ENCODE measurements at places on chromosomes 7 and 10.

DNA sequence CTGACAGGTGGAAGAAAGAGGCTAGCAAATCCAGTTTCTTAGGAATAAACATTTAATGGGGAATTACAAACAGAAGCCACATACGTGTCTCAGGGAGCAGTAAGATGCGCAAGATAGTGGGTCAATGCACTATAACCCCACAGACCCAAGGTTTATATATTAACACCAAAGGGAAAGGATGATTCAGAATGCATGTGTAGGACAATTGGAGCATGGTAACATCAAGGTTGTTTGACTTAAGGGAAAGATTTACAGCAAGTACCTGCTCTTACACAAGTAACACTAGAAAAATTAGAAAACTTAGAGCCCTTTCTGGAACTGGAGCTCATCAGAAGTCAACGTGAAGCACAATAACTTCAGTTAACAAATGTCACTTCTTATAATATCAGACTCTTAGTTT lies 161.1 kb upstream of the ZWINT start:
- no peak for DNase-seq

GRCh38 chr10:79282388-79282787 lies 64.9 kb upstream of the PPIF start:
- DNase-seq = no peak

DNA sequence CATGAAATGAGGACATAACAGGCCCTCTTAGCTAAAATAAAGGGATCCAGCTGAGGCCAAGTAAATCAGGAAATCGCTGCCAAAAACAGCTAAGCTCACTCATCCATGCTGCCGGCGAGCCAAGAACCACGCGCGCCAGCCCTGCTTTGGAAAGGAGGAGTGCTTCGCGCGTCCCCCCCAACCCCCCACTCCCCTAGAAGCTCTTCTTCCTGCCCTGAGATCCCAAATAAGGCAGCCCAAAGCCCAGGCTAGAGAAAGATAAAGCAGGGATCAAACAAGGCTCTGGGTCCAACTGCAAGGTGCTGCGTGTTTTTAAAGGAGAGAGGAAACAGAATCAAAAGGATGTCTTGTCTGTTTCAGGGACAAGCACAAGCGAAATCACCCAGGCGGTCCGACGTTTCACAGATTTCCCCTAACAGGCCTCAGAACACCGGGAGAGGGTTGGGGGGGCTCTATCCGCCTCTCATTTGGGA lies 168.3 kb upstream of the AUTS2 start:
- DNase-seq = no peak

DNA sequence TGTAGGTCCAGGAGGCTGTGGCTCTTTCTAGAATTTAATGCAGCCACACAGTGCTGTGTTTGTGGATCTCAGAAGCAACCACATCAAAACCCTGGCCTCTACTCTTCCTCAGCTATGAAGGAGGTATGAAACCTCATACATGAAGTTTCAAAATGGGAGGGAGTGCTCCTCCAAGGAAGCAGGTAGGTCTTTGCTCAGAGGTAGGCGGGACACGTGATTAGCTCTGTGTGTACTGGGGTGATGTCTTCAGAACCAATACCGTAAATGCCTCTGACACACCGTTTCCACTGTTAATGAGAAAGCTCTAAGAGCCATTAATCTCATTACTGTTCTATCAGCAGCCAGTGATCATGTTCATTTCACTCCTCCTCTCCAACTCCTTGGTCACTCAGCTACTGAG lies 126.1 kb downstream of the PLXNA4 start:
- DNase-seq = no peak

- no peak for DNase-seq
Measured at GRCh38 chr10:100656454-100656853, 88.9 kb upstream of the PAX2 start.

GRCh38 chr10:92714152-92714845 lies 24.5 kb downstream of the HHEX start:
- no peak for DNase-seq

GRCh38 chr10:77578583-77579227 lies 58.9 kb downstream of the KCNMA1 start:
- DNase-seq = no peak

DNA sequence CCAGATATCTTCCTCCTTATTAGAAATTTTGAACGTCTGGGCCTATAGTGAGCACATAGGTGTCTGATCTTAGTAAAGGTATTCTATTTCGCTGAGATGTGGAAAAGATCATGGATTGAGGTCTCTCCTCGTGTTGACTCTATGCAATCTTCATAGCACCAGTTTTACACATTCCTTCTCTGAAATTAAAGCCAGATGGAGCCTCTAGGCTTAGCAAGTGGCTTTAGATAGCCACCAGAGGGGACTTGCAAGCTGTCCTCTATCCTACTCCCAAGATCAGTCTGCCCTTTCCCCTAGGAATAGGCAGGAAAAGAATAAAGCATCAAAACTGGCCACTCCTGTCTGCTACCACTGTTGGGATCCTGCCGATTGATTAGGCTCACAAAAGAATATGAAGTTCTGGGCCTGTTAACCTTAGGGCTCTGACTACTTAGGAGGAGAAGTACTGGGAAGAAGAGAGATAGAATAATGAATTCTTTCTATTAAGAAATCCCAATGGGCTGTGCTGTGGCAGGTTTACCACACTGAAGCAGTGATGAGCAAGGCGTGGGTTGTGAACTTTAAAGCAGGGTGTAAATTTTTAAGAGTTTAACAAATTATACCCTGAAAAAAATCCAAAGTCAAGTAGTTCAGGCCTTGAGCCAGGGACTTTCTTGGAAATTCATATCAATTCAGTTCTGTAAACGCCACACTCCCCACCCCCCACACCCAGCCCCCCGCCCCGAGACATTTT lies 2.2 kb upstream of the STRIP2 start:
- DNase-seq = no peak

- DNase-seq = no peak
Measured at GRCh38 chr10:33453081-33454025, 118.9 kb upstream of the NRP1 start.

GRCh38 chr7:154770962-154771361 lies 232.0 kb downstream of the PAXIP1 start:
- DNase-seq = no peak

- no peak for DNase-seq
Measured at GRCh38 chr7:78195281-78195680, 396.7 kb downstream of the PHTF2 start.

DNA sequence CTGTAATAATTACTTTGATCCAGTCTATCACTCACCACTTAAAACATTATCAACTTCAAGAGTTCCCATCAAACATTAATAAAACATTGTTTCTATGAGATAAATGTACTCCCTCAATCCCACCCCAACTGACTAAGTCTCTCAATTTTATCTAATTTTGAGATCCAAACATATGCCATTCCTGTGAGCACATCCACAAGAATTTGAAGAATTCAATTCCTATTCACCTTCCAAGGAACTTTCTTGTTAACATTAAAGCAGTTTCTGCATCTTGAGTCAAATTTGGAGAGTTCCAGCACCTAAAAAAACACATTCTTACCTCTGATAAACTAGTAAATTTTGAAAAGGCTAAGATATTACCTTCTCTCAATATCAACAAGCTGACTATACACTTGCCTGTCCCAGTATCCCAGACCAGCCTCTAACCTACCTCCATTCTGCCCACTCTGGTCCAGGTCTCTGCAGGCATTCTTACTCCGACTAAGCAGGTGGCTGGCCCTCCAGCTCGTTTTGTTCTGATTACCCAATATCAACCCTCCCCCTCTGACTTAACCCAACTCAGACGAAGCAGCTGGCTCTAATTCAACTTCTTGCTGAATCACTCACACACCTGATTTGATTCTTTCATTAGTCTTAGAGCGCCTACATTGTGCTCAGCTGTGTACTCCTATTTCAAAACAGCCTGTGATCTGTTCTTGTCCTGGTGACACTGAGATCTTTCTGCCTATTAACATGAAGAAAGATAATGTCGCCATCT lies 275.2 kb downstream of the IPMK start:
- DNase-seq = no peak

DNA sequence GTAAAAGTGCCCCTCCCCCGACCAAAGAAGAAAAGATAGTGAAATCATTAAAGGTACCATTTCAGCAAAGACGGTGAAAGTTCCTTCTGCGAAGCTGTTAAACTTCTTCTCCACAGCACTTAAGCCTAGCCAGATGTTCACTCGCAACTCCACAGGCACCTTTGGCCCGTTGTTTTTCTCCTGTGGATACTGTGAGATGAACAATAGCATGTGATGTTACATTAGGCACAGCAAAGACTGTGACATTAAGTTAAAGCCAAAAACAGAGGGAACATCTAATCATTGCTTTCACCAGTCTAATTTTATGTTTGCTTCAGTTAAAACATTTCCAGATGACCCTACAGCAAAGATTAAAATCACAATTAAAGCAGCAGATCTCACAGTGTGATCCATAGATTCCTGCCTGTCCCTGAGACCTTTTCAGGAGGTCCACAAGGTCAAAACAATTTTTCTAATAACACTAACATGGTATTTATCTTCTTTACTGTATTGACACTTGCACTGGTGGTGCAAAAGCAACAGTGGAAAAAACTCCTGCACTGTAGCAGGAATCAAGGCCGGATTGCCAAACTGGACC lies 112.5 kb downstream of the MYOF start:
- no peak for DNase-seq

- no peak for DNase-seq
Measured at GRCh38 chr10:82961864-82962263, 1086.9 kb downstream of the NRG3 start.

GRCh38 chr7:125573126-125573525 lies 643.5 kb upstream of the POT1 start:
- no peak for DNase-seq

Measured in HS-27A (cell line).